ENCODE measurements at places on chromosomes 2 and 18.
A peak's percentile ranks its signal among the peaks of the same experiment; 100 is the strongest.

- DNase-seq = no peak
These were observed 8.9 kb upstream of the SESTD1 start for GRCh38 chr2:179273461-179273962.

DNA sequence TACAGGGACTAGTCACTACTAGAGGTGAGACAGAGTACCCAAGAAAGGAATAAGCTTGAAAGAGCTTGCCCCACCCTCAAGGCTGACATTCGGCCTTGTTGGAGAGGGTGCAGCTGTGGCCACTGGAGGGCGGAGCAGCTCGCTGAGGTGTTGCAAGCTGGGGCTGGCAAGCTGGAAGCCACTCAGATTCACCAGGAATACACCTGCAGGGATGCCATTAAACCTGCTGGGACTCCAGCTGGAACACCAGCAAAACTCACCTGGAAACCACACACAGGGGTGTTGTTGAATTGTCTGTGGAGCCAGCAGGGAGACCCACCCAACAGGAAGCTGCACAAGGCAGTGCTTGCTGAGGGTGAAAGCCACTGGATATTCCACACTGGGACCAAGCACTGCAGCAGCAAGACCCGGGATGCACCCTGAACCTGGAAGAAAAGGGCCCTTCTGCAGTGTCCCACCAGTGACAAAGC lies 26.1 kb downstream of the KCTD18 start:
- no peak for DNase-seq

DNA sequence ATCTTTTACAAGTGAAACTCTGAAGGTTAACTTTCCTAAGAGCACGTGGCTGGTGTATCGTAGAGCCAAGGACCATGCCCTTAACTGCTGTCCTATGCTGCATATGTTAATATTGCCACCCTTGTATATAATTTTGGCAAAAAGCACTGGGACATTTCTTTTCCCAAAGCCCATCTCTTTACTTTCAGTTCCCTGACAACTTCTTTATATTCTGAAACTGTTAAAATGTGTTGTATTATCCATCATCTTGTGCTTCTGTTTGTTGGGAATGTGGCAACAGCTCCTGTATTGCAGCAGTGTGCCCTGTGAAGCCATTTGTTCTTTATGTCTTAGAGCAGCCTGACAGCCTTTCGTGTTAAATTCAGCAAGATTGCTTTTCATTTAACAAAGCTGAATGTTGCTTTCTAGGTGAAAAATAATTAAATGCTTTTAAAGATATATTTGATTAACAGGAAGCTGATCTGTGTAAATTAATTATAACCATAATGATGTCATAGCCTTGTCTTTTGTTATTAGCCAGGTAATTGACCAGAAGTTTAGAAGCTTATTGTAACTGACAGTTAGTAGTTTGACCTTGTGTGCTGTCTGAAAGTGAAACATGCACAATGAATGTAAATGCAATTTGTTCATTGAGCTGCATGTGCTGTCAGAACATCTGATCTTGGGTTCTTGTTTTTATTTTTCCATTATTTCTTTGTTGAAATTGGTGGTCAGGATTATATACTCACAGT lies 9.7 kb downstream of the RHBDD1 start:
- no peak for DNase-seq

- DNase-seq = no peak
These were observed 220.5 kb downstream of the TWIST2 start for GRCh38 chr2:239068411-239068810.

- DNase-seq = no peak
These were observed 457.3 kb downstream of the ADCYAP1 start for GRCh38 chr18:1361936-1362335.

GRCh38 chr2:98492441-98492840 lies 47.8 kb downstream of the INPP4A start:
- DNase-seq = no peak

- DNase-seq = no peak
These were observed 3.8 kb downstream of the PAX3 start for GRCh38 chr2:222294996-222295367.

- DNase-seq = no peak
These were observed 2184.6 kb upstream of the PIK3C3 start for GRCh38 chr18:39770399-39770798.

- DNase-seq = no peak
These were observed 314.8 kb downstream of the TSN start for GRCh38 chr2:122070241-122070731.

DNA sequence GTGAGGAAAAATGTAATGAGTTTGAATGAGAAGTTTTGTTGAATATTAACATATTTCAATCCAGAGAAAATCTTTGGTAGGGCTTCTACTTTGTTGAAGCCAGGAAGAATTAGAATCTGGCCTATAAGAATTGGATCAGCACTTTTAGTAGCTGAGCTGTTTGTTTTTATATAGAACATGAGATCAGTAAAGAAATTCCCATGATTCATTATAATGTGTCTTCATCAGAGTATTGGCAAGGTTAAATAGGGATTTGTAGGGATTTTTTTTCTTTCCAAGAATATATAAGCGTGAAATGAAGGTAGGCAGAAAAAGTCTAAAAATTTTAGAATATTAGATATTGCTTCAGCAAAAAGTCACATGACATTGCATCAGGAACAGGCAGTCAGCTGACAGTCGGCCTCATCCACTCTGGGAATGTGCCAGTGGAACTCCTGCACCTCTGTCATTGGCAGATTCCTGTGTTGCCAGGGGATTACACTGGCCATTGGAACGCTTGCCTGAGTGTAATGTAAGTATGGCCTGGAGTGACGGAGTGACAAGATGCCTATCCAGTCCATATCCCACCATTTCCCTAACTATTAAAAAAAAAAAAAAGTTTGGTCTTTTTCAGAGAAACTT lies 60.6 kb downstream of the SERTAD2 start:
- DNase-seq = no peak

DNA sequence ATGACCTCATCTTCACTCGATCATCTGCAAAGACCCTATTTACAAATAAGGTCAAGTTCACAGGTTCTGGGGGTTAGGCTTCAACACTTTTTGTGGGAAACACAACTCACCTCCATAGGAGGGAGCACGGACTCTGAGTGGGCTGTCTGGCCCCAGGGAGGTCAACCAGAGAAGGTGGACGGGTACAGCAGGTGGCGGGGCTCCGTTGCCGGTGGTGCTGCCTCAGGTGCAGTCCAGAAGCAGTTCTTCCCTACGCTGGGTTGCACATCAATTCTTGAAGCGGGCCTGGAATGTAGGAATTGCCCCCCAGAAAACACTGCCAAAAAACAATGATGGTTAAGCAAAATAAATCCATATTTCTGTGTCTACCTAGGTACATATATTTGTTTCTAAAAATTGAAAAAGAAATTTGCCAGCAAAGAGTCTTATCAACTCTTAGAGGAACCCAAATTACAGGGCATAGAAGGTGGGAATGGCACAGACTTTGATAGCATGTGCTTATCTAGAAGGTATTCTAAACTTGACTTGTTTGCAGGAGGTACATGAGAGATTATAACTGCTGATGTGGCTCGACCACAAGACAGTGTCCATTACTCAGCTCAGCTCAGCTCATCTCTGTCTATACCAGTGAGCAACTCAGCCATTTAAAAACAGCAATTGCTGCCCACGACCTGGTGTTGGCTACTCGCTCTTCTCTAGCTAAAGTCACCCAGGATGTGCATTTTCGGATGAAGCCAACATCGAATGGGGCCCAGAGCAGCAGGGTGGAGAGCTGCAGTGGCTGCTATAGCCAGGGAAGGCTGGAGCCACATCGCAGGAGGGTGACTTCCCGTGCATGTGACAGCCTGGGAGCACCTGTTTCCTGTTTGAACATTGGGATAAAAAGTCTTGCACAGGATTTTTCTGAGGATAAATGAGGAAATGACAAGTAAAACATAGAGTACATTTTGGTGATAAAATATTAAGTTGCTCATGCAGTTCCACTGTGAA lies 128.7 kb downstream of the RNF144A start:
- DNase-seq = no peak

DNA sequence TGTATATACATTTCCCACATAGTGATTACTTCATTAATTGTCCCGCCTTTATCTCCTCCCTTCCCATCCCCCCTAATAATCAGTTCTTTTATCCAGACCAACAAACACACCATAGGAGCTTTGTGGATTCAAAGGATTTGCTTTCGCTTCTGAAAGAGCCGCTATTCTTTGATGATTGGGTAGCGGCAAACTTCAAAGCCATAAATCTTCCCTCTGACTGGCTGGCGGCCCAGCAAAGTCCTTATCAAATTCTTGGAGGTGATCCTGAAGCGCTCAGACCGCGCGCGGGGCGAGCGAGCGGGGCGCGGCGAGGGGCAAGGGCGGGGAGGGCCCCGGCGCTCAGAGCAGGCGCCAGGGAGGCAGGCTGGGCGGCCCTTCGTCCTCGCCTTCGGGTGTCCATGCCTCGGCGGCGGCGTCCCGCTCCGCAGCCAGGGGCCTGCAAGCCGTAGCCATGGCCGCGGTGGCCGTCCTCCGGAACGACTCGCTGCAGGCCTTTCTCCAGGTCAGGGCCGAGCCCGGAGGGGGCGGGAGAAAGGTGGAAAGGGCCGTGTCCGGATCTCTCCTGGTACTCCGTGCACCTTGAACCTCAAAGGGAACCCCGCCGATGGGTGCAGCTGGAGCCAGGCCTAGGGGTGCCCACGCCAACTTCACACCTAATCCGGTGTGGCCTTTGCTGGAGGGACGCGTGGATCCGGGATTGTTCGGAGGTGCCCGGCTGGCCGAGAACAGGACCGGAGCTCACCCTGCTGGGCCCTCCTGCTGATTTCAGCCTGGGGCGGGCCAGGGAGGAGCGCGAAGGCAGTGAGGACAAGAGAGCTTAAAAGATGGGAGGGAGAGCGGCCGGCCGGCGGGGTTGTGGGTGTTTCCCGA lies at the start of gene SP5:
TSS of gene SP5 (plus strand) at position 276 of the 870 bp plus-strand sequence. CDS start at position 452, 176 bp downstream.
- DNase-seq = no peak

DNA sequence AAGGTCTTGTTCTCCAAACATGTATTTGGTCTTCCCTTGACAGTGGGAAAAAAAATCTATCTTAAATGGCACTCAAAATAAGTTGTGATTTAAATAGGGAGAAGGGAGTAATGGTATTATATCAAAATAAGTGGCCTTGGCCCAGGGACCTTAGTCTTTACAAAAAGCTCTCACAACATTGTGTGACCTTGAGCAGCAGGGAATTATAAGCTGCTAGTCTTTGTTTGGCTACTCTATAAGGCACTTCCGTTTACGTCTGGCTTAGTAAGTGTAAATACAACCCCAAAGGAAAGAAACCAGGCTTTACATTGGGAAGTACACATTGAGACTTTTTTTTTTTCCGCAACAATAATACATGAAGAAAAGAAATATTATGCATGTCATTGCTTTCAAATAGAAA lies 734.0 kb upstream of the LINC00305 start:
- DNase-seq = no peak

GRCh38 chr18:43279015-43279744 lies 1.9 kb upstream of the SYT4 start:
- peak; percentile 88 for DNase-seq

- no peak for DNase-seq
These were observed 136.1 kb upstream of the PID1 start for GRCh38 chr2:229407170-229407569.

DNA sequence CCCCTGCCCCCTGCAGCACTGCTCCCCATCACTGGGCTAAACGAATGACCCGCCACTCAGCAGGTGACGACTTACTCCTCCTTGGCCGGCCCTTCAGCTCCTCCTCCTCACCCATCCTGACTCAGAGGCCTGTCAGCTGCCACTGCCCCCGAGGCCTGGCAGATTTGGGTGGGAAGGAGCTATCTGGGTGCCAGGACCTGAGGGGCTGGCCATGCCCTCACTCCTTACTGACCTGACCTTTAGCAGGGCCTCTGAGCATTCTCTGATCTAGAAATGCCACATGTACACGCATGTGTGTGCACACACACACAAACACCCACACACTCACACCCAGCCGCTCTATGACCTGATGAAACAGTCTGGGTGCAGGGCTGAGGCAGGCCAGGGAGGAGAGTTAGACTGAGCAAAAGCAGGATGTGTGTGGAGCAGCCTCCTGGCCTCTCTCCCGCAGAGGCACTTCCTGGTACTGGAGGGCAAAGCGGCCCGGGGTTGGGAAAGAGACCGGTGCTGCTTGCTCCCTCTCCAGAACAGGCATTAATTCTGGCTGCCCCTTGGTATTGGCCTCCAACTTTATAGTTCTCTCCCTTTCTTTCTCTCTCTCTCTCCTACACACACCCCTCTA lies 68.0 kb downstream of the ZFP36L2 start:
- no peak for DNase-seq

- DNase-seq = no peak
These were observed 279.1 kb downstream of the ZEB2 start for GRCh38 chr2:144240656-144241339.

GRCh38 chr18:5197032-5197434 lies at the start of gene AKAIN1:
TSS of gene AKAIN1 (minus strand) at chr18:5197257. CDS start at chr18:5197053, 204 bp downstream.
- peak; percentile 67 for DNase-seq

DNA sequence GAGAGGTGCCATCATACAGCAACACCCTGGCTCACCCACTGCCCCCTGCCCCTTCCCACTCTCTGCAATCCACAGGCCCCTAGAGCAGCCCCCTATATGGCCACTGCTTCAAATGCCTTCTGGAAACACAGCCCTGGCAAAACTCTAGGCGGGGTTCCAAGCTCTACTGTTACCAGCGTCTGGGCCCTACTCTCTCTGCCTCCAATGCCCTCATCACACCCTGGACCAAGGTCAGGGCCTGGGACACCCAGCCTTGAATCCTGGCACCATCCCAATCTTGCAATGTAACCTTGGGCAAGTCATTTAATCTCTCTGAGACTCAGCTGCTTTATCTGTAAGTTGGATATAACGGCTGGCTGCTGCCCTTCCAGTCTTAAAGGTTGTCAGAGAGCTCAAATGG lies 39.2 kb upstream of the LOXHD1 start:
- DNase-seq = no peak

- no peak for DNase-seq
These were observed 258.7 kb downstream of the CDCA7 start for GRCh38 chr2:173613386-173613785.

DNA sequence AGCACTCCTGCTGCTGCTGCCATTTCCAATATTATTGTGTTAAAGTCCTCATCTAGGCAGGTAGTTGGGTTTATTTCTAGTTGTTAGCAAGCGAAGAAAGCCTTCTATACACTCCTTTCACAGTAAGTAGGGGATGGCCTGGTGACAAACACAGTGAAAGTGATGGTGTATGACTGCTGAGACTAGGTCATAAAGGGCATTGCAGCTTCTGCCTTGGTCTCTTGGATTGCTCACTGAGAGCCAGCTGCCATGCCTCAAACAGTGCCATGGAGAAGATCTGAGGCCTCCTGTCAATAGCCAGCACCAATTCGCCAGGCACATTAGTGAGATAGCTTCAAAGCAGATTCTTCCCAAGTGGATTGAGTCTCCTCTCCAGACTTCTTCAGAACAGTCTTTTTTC lies 27.6 kb upstream of the MSTN start:
- DNase-seq = no peak

- no peak for DNase-seq
These were observed 451.9 kb downstream of the ARHGAP15 start for GRCh38 chr2:143581134-143581533.

DNA sequence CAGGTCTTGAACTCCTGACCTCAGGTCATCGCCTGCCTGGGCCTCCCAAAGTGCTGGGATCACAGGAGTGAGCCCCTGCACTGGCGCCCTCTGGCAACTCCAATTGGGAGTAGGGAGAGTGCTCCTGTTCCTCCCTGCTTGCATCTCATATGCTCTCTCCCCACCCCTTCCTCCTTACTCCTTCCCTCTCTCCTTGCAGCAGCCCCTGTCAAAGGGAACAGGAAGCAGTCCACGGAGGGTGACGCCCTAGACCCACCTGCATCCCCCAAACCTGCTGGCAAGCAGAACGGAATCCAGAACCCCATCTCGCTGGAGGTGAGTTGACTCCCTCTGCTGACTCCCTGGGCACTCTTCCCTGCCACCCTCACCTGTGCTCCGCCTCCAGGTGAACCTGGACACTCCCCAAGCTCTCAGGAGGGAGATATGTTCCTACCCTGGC lies 10.7 kb downstream of the ARID5A start:
- no peak for DNase-seq

- DNase-seq = no peak
These were observed 109.6 kb upstream of the FSIP2 start for GRCh38 chr2:185628985-185629384.

All from cerebellum (tissue), 4 donors.